Retinal pigment epithelial cell (primary cell): ENCODE measurements at places on chromosomes 1 and 21.

DNA sequence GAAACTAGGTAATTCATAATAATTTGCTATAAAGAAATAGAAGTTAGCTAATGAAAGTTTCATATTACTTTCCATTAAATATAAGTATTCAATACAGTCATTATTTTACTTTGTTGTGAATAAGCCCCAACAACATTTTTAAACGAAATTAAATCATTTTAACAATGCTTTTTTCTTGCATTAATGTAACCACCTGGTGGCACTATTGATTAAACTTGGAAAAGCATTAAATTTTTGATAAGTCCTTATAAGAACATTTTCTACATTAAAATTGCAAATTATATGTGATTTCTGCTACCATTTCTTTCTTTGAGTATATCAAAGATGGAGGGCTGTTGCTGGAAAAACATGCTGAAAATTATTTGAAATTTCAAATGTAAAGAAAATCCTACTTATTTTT is 918.8 kb upstream of the TMPRSS15 start:
- DNase-seq, result no peak

- no peak for DNase-seq
Measured at GRCh38 chr21:20999659-21000058, 1.4 kb downstream of the NCAM2 start.

DNA sequence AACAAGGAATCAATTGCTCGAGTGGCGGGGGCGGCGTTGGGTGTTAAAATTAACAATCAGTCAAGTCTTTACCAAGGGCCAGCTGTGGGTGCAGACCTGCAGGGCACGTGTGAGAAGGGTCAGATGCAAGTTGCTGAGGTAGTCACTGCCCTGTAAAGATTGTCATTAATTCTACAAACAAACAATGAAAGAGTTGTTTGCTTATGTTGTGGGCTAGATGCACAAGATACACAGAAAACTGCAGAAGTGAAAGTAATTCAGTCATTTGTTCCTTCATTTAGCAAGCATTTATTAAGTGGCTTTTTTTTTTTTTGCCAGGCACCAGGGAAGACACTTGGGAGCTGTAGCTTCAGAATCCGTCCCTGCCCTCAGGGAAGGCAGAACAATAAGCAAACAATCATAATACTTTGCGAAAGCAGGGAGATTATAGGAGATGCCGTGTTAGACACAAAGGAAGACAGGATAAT is 79.5 kb downstream of the NR5A2 start:
- no peak for DNase-seq

DNA sequence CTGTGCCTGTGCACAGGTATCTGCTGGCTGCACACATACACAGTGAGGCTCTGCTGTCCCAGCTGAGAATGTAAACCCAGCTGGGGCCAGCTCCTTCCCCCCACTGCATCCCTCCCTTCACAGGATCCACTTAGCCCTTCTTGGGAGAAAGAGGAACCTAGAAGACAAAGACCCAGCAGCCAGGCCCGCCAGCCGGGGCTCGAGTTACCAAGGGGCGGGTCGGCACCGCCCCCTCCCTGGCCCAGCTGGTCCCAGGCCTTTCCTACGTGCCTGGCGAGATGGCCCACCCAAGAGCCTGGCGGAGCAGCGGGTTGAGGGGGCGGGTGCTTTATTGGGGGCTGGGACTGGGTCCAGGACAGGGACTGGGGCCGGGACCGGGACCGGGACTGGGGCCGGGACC is 2.1 kb downstream of the SH3BGRL3 start:
- no peak for DNase-seq

GRCh38 chr1:46246548-46247435 is 771 bp upstream of the RAD54L start:
- DNase-seq, result peak; percentile 8

GRCh38 chr1:37795340-37796125 is 1.9 kb downstream of the MANEAL start:
- no peak for DNase-seq

DNA sequence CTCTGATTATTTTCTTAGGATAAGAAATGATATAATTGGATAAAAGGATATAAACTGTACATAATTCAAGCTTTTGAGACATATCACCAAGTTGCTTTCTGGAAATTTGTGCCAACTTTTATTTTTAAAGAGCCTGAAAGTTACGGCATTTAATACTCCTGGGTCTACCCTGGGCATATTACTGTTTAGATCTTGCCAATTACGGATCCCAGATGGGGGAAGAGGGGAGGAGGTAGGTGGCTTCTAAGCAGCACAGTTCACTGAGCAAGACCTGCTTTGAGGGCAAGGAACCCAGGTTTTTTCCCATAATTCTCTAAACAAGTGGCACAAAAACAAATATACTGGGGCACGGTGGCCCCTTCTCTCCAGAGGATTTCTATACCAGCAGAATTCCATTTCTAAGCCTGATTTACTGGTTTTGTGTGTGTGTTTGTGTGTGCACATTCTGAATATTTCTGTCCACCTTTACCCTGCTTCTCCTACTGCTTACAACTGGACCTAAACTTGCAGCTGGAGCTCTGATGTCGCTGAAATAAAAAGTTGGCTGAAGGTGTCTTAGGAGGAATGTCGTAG is 76.7 kb downstream of the LAMC2 start:
- DNase-seq, result no peak
